ENCODE measurements at places on chromosomes 7 and 10.
A peak's percentile ranks its signal among the peaks of the same experiment; 100 is the strongest.

- DNase-seq, result no peak
These were observed 15.5 kb downstream of the STX1A start for GRCh38 chr7:73703757-73704639.

GRCh38 chr10:15868006-15868405 lies 7.7 kb upstream of the MINDY3 start:
- DNase-seq, result no peak

GRCh38 chr7:4500812-4501211 lies 181.3 kb upstream of the FOXK1 start:
- no peak for DNase-seq

- no peak for DNase-seq
These were observed 37.0 kb downstream of the RBM20 start for GRCh38 chr10:110681023-110681681.

DNA sequence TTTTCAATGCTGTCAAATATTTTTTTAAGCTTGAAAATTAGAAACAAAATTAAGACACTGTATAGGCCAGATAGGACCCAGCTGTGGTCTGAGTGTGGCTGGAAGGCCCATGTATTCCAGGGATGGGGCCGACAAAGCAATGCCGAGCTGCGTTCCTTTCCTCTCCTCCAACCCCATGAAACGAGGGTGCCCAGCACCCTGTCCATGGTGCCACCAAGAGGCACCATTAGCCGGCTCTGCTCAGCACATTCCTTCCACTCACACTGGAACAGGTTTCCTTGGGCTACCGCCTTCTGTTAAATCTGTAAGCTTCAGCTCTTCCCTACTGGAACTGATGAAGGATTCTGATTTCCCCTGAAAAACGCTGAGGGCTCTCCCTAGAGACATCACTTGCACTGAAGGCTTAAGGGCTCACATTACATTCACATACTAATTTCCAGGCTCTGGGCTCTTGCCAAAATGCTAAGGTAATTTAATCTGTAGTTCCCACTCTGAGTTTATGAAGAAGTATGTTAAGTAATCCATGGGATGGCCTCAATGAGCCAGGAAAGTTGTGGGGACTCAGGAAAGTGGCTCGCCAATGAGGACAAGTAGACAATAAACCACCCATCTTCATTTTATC lies 73.7 kb upstream of the CAMK2B start:
- peak; percentile 23 for DNase-seq
